NCI-H1436 treated with DMSO at 0.1 percent for 48 hours (cell line): ENCODE measurements at places on chromosomes 2 and 18.
A peak's percentile ranks its signal among the peaks of the same experiment; 100 is the strongest.

DNA sequence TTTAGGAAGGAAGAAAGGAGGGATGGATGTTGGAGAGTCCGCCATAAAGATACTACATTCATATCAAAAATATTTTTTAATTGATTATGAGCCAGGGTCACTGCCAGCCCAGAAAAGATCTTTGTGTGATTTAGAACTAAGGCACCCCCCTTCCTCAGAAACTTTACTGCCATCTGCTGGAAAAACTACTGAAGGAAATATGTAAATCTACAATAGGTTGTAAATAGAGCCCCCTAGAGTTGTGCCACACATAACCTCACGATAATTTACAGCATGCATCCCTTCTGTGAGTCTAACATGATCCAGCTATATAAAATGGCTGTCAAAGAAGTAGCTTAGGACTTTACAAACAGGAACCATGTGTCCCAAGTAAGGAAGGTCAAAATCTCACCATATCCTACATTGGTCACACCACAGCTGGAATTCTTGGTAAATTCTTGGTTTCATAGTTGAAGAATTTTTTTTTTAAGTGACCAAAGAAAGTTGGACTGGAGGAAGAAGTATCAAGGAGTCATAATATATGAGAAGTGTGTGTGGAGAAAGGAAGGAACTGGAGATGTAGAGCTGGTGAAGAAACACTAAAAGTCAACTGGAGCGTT lies 152.5 kb downstream of the CYP26B1 start:
- no peak for DNase-seq

DNA sequence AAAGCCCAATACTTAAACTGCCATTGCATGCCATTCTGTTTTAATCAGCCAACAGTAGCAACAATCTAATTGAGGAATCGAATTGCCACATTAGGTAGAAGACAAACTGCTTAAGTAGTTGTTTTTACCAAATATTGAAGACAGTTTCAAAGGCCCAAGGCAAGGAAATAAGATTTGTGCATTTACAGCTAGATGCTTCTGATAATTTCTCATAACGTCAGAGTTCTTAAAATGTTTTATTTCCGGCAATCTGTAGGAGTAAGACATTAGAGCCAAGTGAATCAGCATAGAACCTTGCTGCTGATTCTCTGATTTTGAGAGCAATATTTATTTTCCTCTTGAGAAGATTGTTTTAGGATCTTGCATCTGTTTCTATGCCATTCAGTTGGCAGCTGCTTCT lies 174.3 kb downstream of the RBM43 start:
- peak; percentile 23 for DNase-seq

GRCh38 chr2:156326526-156327095 lies 5.9 kb downstream of the NR4A2 start:
- DNase-seq = no peak

- DNase-seq = no peak
Measured at GRCh38 chr18:51753365-51754057, 556.0 kb upstream of the MEX3C start.

DNA sequence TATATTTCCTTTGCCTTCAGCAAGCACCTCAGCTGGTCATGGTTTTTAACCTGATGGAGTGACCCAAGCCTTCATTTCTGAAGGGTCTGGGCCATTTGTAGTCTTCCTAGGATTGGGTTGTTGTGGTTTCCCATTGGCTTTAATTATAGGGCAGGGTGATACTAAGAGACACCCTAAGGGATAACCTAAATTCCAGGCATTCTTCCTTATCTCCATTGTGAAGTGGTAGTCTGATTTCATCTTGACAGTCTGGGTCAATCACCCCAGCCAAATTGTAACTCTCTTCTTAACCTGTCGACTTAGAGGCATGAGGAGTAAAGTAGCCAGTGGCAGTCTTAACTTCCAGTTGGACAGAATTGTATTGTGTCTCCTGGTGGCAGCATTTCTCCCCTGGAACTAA lies 30.2 kb upstream of the MEX3C start:
- no peak for DNase-seq

- no peak for DNase-seq
Measured at GRCh38 chr2:20624884-20625485, 25.9 kb downstream of the HS1BP3 start.

GRCh38 chr2:224769489-224769888 lies 53.3 kb upstream of the CCDC195 start:
- no peak for DNase-seq

DNA sequence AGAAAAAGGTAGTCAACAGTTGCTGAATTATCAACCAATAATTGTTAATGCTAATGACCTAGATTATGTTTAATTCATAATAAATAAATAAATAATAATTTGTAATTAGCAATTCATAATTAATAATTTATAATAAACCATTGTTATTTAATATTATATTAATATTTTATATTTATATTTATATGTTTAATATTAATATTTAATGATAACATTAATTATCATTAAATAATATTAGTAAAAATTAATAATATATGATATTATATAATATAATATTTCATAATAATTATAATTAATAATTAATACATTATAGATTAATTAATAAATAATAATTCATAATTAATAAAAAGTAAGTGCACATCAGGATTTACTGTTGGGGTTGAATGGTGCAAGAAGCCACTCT lies 389.4 kb upstream of the RGPD4 start:
- DNase-seq = no peak

GRCh38 chr2:178265851-178266250 lies 71.5 kb downstream of the OSBPL6 start:
- no peak for DNase-seq

- DNase-seq = no peak
Measured at GRCh38 chr2:84838434-84839145, 42.3 kb downstream of the TRABD2A start.

GRCh38 chr2:113060396-113060795 lies 1.4 kb downstream of the IL36RN start:
- no peak for DNase-seq

DNA sequence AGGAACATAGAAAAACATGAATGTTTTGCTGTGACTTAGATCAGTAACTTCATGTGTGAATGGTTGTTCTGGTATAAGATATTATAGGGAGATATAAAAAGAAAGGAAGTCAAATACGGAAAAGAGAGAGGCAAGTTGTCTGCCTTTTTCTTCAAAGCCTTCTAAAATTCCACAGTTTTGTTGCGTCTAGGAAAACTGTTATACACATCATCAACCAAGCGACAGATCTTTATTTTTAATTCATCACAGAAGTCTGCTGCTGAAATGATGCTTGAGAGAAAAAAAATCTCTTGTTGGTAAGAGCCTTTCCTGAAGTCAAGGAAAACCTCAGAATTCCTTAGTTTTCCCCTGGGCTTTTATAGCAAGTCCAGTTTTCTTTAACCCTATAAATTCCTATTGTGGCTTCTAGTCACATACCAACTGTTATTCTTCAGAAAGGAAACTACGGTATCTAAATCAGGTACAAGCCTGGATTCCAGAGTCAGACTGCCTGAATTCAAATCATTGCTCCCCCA lies 36.3 kb upstream of the TANC1 start:
- DNase-seq = no peak

DNA sequence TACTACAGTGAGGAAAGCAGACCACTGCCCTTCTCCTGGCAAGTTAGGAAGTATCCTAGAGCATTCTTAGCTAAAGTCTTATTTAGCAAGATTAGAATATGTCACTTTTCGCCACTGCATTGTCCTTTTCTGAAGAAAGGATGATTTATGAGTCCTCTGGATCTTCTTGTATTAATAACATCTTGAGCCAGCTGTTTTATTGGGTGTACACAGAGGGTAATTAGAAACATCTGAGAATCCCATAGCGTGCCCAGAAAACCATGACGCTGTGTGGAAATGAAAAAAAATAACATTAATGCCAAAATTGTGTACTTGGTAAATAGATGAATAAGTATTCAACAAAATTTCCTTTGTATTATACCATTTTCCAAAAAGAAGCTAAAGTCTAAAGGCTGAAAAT lies 198.7 kb downstream of the LTBP1 start:
- no peak for DNase-seq

- DNase-seq = no peak
Measured at GRCh38 chr2:61014763-61015162, 2.8 kb upstream of the PEX13 start.

DNA sequence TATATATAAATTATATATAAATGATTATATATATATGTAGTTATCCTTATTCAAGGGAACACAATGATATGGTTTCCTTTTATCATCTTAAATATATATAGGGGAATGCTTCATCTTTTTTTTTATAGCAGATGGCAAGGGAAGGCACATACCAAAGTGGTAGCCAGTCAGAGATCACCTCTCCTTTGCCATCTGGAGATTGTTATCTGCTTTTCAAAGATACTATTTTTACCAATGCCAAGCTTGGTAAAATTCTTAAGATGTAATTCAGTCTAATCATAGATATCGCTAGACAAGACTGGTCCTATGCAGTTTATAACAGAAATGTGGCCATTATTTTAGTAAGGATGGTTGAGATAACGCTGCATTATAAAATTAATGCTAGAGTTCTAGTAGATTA lies 64.7 kb upstream of the DSEL start:
- no peak for DNase-seq

GRCh38 chr2:176268976-176269318 lies 295 bp upstream of the MTX2 start:
- no peak for DNase-seq

- DNase-seq = no peak
Measured at GRCh38 chr2:241482126-241482955, 26.0 kb downstream of the STK25 start.

GRCh38 chr2:189862751-189863150 lies 78.5 kb downstream of the PMS1 start:
- DNase-seq = no peak

GRCh38 chr2:119282146-119282995 lies 58.7 kb downstream of the STEAP3 start:
- no peak for DNase-seq

DNA sequence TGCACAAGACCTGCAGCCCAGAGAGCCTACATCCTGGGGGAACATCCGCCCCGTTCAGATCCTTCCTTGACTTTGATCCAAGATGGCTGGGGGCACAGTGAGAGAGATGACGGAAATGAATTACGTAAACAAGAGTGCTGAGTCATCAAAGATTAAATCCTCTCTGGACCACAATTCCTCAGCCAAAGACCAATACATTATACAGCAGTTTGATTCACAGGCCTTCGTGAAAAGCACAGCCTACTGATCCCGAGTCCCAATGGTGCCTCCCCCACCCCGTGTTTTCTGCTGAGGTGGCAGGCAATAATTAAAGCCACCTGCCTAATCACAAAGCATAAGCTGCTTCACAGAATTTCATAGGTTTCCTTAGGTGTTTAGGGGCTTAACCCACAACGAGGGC lies 43.0 kb downstream of the MYO5B start:
- DNase-seq = no peak

DNA sequence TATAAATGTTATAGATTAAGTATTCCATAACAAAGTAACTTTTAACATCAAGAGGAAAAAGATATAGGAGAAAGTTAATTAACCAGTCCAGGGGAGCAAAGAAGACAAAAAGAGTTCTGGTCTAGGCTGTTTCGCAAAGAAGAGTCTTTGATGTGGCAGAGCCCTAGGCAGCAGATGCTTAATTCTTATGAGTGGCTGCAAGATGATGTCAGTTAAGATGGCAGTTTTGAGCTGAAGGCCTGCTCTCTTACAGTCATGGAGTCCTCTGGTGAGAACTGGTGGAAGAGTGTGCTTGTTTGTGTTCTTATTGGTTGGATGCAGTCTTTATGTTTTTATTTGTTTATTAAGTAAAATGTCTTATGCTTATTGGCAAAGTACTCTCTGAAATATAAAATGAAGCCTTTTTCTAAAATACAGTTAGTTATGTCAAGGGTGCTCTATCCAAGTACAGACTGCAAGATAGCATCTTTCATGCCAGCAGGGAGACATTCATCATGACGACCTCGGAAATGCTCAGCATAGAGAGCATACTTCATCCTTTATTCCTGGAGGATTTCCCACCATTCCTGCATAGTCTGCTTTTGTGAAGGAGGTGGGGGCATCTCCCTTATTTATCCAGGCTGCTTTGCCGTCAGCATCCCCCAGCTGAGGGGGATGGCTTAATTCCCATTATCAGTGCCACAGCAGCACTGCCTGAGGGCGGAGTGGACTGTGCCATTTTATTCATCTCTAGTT lies 38.9 kb upstream of the SERPINE2 start:
- no peak for DNase-seq

DNA sequence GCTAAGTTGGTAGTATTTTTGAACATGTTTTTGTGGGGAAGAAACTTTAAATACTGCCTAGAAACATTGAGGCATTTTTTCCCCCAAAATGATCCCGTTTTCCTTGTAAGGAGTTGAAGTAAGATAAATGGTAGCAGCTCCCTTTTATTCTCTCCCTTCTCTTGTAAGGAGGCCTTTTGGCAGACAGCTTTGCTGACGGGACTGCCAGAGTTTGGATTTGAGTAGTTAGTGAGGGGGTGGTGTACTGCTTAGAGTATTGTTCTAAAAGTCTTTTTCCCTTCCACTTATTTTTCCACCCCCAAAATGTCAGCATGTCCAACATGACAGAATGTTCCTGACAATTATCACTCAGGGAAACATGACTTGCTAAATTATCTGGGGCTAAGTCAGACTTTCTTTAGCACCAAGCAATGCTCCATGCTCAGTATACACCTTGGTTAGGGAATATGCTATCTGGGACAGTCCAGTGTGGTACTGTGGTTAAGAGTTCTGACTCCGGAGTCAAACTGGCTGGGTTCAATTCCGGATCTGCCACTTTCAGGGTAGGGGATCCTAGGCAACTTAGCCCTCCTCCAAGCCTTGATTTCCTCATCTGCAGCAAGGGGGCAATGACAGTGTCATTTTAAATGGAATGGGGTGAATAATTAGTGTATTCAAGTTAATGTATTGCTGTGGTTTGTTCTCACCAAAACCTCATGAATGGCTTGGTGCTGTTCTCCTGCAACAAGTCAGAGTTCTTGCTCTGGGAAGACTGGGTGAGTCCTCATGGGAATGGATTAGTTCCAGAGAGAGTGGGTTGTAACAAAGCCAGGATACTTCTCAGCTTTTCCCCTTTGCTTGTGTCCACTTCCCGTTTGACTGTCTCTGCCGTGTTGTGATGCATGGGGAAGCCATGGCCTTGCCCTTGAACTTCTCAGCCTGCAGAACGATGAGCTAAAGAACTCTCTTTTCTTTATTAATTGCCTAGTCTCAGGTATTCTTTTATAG lies 116.2 kb downstream of the TANC1 start:
- DNase-seq = no peak

DNA sequence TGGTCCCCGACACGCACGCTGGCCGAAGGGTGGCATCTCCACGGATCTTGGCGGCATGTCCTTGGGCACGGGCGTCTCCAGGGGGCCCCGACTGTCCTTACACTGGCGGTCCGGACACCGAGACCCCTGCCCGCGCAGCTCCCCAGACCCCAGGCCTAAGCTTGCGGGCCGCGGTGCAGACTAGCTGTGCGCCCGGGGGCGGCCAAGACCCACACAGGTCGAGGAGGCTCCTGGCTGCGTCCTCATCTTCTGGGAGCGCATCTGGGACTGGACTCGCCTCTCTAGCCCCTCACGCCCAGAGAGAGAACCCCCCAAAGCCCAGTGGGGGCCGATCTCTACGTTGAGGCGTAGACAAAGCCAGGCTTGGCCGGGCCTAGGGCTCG lies 475 bp upstream of the TWIST2 start:
- no peak for DNase-seq
